ENCODE measurements at places on chromosomes 5 and 9. TPM values are rescaled to one million over a fixed set of nuclear protein-coding genes. Genes with fewer than 3 reads are reported as not detected.
A peak's percentile ranks its signal among the peaks of the same experiment; 100 is the strongest.

PTGR1 gene
- total RNA-seq, result 82.3 TPM

ZCCHC7 gene
- 8.8 TPM for total RNA-seq

ANKRD18A gene
- total RNA-seq, result 2.7 TPM

CCNI2 gene
- total RNA-seq, result 3.8 TPM

ANKRD20A1 gene
- 0.17 TPM for total RNA-seq

SPATA31A1 gene
- total RNA-seq, result not detected

DNA sequence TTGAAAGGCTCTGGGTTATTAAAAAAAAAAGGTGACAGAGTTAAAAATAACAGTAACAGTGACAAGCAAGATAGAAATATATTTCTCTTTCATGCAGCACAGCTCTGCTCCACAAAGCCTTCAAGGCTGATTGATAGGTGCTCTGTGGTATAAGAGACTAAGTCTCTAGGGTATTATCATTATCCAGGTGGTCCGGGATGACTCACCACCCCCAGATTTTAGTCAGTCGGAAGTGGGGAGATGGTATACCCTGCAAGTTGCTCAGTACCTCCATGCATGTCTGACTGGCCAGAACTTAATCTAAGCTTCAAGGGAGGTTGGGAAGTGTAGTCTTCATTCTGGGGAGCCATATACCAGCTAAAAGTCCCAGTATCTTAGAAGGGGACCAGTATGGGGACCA is 76.1 kb downstream of the SLC1A3 start:
- DNase-seq, result no peak

- no peak for DNase-seq
These were observed 9.1 kb downstream of the EGFL7 start for GRCh38 chr9:136671646-136672430.

DNA sequence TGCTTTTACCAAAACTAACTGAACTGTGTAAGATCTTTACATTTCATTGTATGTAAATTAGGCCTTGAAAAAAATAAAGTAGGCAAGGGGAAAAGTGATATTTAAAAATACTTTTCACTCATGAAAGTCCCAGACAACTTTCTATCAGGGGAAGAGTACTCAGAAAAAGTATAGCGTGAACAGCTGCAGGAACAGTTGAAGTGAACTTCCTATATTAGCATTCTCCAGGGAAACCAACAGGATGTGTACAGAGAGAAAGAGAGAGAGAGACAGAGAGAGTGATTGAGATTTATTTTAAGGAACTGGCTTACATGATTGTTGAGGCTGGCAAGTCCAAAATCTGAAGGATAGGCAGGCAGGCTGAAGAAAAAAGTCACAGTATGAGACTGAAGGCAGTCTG is 42.0 kb downstream of the ERMP1 start:
- no peak for DNase-seq

DNA sequence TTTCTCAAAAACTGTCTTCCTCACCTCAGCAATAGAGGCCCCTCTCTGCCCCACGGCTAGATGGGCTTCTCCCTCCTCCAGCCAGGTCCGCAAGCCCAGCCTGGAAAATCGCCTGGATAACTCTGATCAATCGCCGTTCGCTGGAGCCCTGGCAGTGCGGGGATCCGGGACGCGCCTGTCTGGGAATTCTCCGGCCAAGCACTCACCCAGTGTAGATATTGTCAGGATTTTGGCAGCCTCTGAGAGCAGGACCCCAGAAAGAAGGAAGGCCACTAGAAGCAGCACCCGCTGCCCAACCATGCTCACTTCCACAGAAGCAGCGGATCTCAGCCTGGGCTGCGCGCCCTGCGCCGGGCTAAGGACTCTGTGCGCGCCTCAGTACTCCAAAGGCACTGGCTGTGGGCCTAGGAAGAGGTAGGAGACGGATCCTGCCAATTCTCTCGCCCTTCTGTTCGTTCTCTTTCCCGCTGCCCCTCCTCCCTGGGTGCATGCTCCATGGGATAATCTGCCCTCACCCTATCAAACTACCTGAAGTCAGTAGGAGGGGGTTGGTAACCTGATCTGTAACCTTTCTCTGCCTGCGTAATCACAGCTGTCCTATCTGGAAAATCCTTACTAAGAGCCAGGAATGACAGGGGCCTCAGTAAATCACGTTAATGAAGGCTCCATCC is at the start of gene UGT3A1:
Gene UGT3A1, minus strand, starts transcription at position 450 of the 671 bp plus-strand sequence. Its CDS starts 150 bp downstream, at position 300.
- DNase-seq, result peak; percentile 36

- no peak for DNase-seq
These were observed 35.0 kb upstream of the ANKH start for GRCh38 chr5:14906628-14907027.

DNA sequence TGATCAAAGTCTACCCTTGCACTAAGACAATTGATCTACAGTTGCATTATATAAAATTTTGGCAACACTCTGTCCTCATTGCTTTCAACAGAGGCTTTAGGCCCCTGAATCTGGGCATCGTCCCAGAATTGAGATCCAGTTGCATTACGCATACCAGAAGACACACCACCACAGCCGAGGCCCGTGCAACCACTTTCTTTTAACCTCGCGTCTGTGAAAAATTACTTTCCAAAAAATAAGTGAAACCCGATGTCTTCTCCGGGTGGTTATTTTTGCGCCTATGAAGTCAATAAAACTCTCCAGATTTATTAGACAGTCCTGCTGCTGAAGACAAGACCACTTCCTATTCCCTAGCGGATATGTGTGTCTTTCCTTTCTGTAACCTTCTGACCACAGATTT is 52.1 kb upstream of the NFIB start:
- DNase-seq, result no peak

DNA sequence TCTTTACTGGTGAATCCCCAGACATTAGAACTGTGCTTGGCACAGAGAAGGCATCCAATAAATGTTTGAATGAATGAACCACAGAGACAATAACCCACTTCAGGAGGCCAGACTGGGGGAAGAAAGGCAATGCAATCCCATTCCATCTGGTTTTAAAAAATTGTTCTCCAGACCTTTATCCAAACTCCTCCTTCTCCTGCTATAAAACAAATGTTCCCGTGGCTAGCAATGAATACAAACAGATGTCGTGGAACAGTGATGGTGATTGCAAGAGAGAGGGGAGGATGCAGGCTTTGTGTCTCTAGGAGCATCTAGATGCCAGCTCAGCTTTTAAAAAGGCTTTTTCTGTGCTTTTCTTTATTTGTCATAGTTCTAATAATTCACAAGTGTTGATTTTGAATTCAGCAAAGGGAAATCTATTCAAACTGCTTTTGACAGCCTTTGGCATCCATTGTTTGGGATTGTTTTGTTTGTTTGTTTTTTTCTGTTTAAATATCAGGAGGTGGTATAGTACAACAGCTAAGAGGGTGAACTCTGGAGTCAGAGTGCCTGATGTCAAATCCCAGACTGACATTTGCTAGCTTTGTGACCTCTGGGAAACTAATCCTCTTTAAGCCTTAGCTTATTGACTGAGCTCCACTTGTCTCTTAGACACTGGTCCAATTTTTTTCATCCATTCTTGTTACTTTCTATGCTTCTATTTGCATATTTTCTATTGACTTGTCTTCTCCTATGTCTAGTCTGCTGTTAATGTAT is 59.1 kb downstream of the TNFSF15 start:
- no peak for DNase-seq

DNA sequence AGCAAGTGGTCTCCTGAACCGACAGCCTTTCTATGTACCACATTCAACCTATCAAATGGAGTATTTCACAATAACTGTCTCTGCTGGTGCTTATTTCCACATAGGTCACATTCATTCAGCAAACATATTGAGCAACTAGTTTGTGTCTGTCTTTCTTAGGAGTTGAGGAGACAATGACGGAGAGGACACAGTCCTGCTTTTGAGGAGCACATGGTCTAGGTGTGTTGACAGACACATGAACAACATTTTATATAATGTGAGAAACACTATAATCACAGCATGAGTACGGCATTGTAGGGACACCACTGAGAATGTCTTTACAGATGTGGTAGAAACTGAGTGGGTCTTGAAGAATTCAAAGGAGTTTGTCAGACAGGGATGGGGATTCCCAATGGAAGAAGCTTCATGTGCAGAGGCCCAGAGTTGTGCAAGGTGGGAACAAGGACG is 28.5 kb downstream of the NFIL3 start:
- DNase-seq, result no peak

GRCh38 chr9:129379181-129379836 is 201.2 kb upstream of the IER5L start:
- DNase-seq, result no peak

- no peak for DNase-seq
These were observed 16.3 kb downstream of the ARSB start for GRCh38 chr5:78968781-78969180.

DNA sequence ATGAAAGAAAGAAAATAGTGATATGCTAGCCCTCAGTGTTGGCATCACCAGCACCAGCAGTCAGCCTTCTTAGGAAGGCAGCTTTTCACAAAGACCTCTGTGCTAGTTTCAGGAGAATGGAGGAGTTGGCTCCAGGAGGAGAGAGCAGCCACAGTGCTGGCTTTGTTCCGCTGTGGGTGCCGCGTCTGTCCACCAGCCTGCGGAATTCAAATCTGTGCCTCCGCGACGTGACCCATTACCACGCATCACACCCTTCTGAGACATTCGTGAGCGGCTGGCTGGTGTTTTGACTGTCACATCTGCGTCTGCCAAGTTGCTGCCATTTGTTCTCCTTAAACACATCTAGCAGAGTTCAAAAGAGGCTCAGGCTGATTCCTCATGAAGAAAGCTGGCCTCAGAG is 34.4 kb downstream of the SNX18 start:
- no peak for DNase-seq

- DNase-seq, result no peak
These were observed 62.4 kb downstream of the SREK1 start for GRCh38 chr5:66206465-66206864.

GRCh38 chr5:67377631-67378030 is 181.0 kb upstream of the CD180 start:
- DNase-seq, result no peak

DNA sequence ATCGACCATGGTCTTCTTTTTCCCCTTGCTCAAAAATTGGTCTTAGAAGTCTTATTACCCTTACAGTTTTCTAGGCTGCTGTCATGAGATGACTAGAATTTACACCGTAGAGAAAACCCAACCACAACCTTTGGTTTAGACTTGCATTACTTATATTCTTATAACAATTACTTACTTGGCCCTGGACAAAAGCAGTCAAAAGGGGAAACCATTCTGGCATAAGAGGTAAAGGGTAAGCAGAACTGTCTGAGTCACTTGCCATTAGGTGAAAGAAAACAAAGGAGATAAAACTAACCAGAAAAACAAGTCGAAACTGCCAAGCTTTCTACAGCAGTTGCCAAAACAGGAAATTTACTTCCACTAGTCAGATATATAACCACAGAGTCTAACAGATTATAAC is 17.9 kb downstream of the TMEM245 start:
- DNase-seq, result no peak

- DNase-seq, result no peak
These were observed 72.9 kb downstream of the SH3GL2 start for GRCh38 chr9:17651725-17652124.

DNA sequence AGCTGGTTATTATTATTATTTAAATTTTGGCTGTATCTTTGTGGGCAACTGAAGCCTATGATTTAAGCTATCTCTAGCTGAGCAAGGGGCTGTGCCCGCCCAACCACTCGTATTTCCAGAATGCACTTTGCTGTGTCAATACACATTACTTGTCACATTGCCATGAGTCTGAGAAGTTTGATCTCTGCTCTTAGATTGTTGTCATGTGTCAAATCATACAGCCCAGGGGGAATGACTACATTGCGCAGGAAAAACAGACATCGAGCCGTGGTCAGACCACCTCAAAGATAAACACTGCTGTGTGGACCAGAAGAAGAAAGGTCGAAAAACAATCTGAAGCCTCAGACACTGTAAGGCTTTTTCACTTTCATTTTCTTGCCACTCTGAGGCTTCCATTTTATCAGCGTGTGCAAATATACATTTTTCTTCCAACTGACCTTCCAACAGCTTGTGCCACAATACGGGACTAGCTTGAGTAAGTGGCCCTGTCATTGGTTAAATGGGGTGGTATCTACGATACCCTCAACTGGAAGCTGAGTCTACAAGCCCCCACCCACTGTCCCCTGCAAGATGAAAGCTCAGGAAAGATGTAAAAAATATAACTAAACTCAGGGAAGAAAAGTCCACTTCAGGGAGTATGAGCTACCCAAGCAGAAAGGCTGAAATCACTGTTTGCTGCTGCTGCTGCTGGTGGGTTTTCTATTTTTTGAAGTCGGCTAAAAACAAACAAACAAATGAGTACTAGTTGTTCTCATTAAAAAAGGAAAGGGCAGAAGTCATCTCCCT is 603.0 kb downstream of the BNC2 start:
- no peak for DNase-seq

- no peak for DNase-seq
These were observed 1.7 kb downstream of the FKBP15 start for GRCh38 chr9:113219186-113219936.

DNA sequence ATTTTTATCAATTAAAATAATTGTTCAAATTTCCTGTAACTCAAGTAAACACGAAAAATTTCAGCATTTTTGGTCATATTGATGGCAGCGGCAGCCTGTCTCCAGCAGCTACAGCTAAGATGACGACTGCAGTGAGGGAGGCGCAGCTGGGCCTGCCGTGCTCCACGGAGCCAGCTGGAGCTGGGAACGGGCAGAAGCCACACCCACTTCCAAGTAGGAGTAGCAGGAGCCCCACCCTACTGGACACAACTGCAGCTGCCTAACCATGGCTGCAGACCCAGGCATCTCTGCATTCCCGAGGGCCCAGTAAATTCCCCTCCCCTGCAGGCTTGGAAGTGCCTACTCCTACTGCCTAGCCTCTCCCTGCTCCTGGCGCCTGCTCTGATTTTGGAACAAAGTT is 2031.7 kb downstream of the EFNA5 start:
- DNase-seq, result no peak

- no peak for DNase-seq
These were observed 628 bp downstream of the ATOSB start for GRCh38 chr9:35114840-35115628.

DNA sequence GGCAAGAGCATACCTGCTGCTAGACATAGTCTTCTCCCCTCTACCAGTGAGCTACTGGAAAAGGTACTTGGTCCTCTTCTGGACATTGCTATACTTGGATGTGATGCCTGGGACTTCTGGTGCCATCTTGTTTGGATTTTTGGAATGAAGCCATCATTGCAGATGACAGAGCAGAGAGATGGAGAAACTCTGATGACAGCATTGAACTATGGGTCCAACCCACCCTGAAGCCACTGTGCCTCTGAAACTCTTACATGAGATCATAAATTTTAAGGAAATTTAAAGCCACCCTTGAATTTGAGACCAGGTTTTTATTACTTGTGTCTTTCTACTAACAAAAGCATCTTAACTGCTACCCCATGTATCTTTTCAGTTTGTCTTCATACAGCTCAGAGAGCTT is 151.1 kb upstream of the SMIM23 start:
- no peak for DNase-seq

GRCh38 chr5:54793468-54794134 is 191.8 kb downstream of the ESM1 start:
- no peak for DNase-seq
